ENCODE measurements at places on chromosomes 11 and 22.

GRCh38 chr22:23452231-23453010, 127.7 kb downstream of the IGLL1 start:
- DNase-seq = no peak

- DNase-seq = no peak
Observed at GRCh38 chr11:122853261-122853660, 15.0 kb downstream of the CRTAM start.

DNA sequence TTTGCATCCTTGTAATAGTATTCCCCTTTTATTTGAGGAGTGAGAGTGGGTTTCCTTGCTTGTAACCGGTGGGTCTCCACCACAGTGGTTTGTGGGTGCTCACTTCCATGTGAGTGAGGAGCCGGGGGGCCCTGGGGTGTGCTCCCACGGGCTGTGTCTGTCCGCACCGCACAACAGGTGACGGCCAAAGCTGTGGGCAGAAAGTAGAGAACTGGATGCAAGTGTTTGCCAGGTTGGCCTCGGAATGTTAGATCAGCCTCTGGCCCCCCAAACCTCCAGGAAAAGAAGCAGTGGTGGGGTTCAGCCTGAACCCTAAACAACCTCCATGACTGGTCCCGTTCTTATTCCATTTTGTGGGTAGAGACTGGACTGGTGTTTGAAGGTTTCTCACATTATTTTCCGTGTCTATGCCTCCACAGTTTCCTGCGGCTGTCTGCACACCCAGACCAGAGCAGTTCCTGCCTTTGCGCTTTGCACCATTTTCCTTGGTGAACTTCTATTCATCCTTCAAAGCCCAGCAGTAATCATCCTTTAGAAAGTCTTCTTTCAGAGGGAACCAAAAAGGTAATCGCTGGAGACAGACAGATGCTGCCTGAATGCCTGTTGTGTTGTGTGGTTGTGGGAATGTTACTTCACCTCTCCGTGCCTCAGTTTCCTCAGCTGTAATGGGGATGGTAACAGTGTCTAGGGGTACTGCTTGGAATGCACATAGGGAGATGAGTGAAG, 77.2 kb downstream of the MYEOV start:
- no peak for DNase-seq

GRCh38 chr11:45184640-45185039, 38.2 kb downstream of the PRDM11 start:
- DNase-seq = no peak

GRCh38 chr22:49995041-49995360, 17.6 kb downstream of the IL17REL start:
- no peak for DNase-seq
